ENCODE measurements at places on chromosomes 7 and 10.

- DNase-seq = no peak
Observed at GRCh38 chr7:149729586-149729982, 43.8 kb downstream of the ZNF467 start.

DNA sequence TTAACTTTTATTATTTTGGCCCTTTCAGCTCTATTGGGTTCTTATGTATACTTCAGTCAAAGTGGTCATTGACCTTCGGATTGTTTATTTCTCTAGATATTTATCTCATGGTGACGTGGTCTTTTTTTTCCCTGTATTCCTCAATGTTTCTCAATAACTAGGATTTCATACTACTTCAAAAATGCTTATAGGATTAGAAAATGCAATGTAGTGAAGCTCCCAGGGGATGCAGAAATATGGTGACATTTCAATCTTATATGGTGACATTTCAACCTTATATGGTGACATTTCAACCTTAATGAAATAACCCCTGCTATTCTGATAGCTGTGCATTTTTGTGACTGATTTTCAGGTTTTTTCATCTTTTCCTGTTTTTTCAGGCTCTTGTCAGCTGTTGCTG lies 51.4 kb downstream of the CHRM2 start:
- no peak for DNase-seq

GRCh38 chr10:85319826-85320225 lies 991.4 kb downstream of the CCSER2 start:
- DNase-seq = no peak

GRCh38 chr10:97631098-97631497 lies 2.2 kb downstream of the MORN4 start:
- DNase-seq = no peak

GRCh38 chr7:101235522-101235921 lies 2.1 kb downstream of the CLDN15 start:
- DNase-seq = no peak

GRCh38 chr7:81158189-81158588 lies 239.3 kb upstream of the SEMA3C start:
- DNase-seq = no peak

DNA sequence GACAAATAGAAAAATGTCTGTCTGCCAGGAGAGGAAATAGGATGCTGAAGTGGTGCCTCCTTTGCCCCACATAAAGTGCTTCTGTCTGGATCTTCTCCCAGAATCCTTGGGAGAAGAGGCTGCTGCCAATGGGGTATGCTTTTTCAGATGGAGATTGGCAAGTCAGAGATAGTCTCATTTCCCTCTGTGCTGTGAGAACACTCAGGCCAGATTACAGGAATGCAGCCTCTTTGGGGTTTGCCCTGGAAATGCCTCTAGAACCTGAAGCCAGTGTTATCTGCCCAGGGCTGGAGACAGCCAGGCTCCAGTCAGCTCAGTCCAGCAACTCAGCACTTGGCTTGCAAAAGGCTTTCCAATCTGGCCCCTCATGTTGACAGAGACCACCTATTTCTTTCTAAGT lies 119.1 kb upstream of the PHYHIPL start:
- no peak for DNase-seq

DNA sequence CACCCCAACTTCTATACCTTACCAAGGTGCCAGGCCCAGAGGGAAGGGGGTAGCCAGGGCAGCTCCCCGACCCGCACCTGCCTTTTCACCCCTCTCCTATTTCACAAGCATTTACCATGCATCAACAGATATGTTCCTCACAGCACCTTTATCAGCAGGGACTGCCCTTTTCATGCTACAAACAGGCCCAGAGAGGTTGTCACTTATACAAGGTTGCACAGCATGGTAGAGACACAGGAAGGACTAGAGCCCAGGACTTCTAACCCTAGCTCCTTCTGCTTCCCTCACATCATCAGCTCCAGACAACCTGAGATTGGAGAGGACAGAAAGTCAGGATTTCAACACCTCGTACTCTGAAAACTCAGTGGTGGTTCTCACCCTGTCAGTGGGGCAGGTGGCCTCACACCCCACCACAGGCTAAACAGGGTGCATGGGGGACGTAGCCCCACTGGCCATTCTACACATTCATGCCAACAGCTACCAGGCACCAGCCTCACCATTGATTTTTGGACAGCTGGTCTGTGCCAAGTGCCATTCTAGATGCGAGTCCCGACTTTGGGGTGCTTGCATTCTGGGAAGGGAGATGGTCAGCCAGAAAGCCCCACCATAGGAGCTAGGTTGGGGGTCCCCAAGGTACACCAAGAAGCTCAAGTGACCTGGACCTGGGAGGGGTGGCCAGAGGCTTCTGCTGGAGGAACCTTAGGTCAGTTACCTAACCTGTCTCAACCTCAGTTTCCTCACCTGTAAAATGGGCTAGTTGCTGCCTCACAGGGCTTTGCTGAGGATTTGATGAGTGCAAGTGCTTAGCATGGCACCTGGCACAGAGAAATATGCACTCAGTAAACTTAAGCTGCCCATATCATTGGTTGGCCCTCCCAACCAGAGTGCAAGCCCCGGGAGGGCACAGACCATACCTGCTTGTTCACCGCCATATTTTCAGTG lies 38.4 kb downstream of the CHST3 start:
- DNase-seq = no peak

GRCh38 chr7:32051128-32051527 lies 19.1 kb downstream of the PDE1C start:
- DNase-seq = no peak

- no peak for DNase-seq
Observed at GRCh38 chr7:106608661-106609060, 52.3 kb downstream of the CCDC71L start.

DNA sequence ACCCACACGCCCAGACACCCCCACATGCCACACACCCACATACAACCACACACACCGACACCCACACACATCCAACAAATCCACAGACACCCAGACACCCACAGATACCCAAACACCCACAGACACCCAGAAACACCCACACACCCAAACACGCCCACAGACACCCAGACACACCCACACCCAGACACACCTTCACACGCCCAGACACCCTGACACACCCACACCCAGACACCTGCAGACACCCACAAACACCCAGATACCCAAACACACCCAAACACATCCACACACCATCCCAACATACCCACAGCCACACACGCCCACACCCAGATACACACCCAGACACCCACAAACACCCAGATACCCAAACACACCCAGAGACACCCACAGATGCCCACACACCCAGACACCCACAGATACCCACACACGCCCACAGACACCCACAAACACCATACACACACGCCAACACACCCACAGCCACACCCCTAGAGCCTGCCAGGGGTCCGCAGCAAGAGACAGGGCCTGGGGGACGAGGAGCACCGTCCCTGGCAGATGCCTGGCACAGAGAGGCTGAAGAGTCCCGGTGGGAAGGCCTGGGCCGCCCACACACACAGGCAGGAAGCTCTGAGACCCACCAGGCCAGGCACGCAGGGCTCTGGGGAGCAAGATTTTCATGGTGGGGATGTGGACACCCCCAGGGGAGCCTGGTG lies 28.5 kb downstream of the CYP2W1 start:
- DNase-seq = no peak

- no peak for DNase-seq
Observed at GRCh38 chr10:11373717-11374171, 237.7 kb downstream of the USP6NL start.

DNA sequence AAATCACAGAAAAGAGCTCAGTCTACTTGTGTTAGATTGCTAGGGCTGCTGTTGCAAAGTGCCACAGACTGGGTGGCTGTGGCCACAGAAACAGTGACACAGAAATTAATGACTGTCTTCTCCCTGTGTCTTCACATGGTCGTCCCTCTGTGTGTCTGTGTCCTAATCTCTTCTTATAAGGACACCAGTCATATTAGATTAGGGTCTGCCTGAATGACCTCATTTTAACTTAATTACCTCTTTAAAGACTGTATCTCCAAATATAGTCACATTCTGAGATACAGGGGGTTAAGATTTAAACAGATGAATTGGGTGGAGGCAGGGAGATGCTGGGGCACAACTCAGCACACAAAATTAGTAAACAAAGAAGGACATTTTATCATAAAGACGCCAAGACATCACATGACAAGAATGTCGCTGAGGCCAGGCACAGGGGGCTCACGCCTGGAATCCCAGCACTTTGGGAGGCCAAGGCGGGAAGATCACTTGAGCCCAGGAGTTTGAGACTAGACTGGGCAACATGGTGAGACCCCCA lies 23.3 kb upstream of the PARD3 start:
- no peak for DNase-seq

DNA sequence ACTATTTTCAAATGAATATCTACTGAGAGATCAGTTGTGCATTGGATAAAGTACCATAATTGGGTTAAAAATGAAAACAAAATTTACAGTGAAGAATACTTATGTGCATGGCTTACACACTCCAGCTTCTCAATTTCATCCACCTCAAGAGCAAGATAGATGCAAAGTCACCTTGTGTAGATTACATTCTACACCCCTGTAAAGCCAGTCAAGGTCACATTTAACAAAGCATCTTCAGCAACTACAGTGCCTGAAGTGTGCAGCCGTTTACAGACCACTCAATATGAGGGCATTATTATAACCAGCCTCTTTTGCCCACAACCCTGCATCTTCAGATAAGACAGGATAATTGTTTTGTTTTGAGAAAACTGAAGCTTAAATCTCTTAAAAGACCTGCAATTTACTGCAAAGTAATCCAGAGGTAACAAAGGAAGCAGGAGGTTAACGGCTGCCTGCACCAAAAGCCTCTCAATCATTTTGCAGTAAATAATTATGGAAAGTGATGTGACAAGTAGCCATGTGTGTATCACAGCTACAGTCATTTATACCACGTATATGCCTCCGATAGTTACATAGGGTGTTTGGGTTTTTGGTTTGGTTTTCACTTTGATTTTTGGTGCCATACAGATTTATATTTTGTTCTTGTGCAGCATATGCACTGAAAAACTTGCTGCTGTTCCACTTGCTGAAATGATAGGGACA lies 4.9 kb downstream of the PURB start:
- no peak for DNase-seq

DNA sequence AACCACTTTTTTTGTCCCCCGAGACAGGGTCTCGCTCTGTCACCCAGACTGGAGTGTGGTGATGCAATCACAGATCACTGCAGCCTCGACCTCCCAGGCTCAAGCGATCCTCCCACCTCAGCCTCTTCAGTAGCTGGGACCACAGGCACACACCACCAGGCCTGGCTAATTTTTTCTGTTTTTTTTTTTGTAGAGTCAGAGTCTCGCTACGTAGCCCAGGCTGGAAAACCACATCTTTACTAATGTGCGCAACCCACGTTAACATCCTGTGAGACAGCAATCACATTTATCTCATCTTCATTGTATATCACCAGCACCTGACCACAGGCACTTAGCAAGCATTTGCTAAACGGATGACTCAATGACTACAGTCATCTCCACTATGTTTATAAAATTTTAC lies 77.8 kb upstream of the ATP6V0A4 start:
- DNase-seq = peak; percentile 86

GRCh38 chr10:90447831-90448230 lies 410.0 kb downstream of the HTR7 start:
- DNase-seq = no peak

DNA sequence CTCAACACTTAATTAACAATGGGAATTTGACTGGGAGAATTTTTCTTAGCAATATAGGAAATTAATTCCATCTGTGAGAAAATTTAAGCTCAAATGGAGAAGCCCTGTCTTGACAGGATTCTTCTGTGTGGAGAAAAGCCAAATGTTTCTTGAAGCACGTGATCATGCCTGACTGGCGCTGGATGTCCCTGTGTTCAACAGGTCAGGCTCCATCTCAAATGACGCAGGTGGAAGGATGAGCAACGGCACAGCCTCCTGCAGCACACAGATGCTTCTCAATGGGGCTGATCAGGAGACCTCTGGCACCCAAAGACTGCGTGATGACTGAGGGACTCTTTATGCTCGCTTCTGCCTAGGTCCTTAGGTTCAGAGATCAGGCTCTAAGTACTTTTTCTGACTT lies 143.8 kb downstream of the RSU1 start:
- no peak for DNase-seq

DNA sequence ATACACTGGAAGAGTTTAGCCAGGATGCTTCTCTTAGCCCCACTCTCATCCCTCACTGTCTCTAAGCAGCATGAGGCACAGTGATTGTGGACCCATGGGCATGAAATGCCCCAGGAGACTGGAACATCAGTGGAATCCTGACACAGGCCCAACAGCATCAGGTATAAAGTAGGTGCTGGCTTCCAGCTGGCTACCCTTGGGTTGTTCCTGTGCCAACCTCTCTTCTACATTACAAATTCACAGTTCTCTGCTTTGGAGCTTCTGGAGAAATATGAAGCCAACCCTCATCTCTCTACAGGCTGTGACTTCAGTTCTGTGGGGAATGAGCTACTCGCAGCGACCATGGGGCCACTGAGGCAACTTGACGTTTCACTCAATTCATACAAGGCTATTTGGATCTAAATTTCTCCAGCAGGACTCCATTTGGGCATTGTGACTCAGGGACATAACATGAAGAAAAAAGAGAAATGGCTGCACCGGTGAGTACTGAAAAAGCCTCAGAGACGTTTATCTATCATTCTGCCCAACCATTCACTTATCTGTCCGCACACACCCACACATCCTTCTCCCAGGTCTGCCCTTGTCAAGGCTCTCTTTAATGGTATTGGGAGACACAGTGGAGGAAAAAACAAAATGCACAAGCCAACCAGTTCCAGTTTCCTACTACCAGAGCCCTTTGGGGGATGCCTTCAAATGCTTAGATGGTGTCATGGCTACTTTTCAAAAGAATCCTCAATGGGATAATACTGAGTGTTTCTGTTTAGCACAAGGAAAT lies 35.4 kb upstream of the TM9SF3 start:
- no peak for DNase-seq

GRCh38 chr10:35390843-35391152 lies 54.5 kb downstream of the CCNY start:
- no peak for DNase-seq
